ENCODE measurements at places on chromosomes 16 and 17.

GRCh38 chr17:20206068-20206467 is 196.9 kb downstream of the SPECC1 start:
- no peaks in the 10 kb centered on the region for H3K27me3 ChIP-seq
- no peak for DNase-seq
- no peak overlapping the region for H3K4me3 ChIP-seq
- H3K4me1 ChIP-seq = peaks cover 6% of the 10 kb centered on the region
- H3K27ac ChIP-seq = no peak overlapping the region
- H3K36me3 ChIP-seq = peaks cover 10% of the 10 kb centered on the region

DNA sequence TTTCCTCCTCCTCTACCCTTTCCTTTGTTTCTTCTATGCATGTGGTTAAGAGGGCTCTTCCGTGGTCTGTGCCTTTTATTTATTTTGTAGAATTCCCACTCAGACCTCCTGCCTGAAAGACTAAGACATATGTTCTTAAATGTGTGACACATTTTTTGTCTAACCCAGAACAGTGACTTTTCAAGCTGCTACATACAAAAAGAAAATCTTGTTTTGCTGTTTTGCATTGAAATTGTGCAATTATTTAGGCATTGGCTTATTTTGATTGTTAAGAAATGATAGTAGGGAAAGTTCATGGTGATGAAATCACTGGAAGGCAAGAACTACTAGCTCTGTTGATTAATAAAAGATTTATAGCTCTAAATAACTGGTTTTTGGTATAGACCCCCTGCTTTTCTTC is 76.8 kb downstream of the TUBD1 start:
- no peak overlapping the region for H3K4me3 ChIP-seq
- no peak overlapping the region for H3K27ac ChIP-seq
- H3K4me1 ChIP-seq = no peaks in the 10 kb centered on the region
- H3K36me3 ChIP-seq = peaks cover 6% of the 10 kb centered on the region
- DNase-seq = no peak

DNA sequence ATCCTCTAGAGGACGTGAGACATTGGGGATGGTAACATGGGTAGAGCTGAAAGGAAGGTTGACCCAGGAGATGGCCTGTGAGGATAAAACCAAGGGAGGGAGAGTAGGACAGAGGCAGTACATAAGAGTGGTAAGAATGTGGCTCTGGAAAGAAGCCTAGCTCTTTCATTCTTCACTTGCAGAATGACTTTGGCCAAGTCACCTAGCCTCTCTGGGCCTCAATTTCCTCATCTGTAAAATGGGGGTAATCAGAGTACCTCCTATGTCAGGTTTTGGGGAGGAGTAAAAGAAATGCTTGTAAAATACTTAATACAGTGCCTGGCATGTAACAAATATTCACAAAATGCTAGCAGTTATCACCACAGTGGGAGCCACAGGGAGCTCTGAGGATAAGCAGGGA is 6.9 kb downstream of the KDM6B start:
- H3K4me1 ChIP-seq = peaks cover 13% of the 10 kb centered on the region
- H3K36me3 ChIP-seq = no peaks in the 10 kb centered on the region
- peaks cover 18% of the 10 kb centered on the region for H3K27me3 ChIP-seq
- H3K27ac ChIP-seq = no peak overlapping the region
- H3K4me3 ChIP-seq = peak overlapping the region; percentile 90

DNA sequence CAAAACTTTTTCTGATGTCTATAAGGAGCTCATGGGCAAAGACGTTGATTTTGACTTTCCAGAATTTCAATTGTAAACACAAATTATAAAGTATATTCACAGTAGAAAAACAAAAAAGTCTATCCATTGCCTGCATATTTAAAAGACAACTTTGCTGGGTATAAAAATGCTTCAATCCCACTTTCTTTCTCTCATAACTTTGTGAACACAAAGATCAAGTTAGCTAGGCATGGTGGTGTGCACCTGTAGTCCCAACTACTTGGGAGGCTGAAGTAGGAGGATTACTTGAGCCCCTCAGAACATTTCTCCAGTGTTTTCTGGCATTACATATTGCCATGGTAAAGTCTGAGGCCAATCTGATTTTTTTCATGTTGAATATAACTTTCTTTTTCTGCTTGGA is 83.1 kb upstream of the AXIN2 start:
- no peak overlapping the region for H3K27ac ChIP-seq
- H3K36me3 ChIP-seq = no peaks in the 10 kb centered on the region
- H3K4me3 ChIP-seq = no peak overlapping the region
- no peak for DNase-seq

- no peaks in the 10 kb centered on the region for H3K4me1 ChIP-seq
- H3K27me3 ChIP-seq = no peaks in the 10 kb centered on the region
- peaks cover 38% of the 10 kb centered on the region for H3K36me3 ChIP-seq
- no peak for DNase-seq
- H3K27ac ChIP-seq = no peak overlapping the region
- no peak overlapping the region for H3K4me3 ChIP-seq
Measured at GRCh38 chr17:75059369-75060345, 12.6 kb downstream of the KCTD2 start.

DNA sequence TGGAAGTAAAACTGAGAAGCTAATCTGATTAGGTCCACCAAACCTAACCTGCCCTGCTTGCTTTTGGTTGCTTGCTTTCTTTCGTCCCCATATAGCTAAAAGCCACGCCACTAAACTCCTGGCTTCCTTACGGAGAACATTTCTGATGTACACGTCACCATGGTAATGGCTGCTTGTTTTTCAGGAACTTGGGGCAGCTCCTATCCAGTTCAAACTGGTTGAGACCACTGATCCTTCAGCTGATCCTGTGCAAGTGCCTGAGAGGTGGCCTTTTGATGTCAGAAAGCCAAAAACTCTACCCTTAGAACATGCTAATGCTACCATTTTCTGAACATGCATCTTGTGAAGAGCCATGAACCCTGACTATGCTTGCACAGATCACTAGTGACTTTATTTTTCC is 14.4 kb upstream of the DHRS7C start:
- H3K4me1 ChIP-seq = no peaks in the 10 kb centered on the region
- no peak for DNase-seq
- H3K4me3 ChIP-seq = no peak overlapping the region
